ENCODE measurements at places on chromosomes 1 and 21.

- no peak for DNase-seq
These were observed 1.6 kb upstream of the CLSTN1 start for GRCh38 chr1:9825093-9826074.

GRCh38 chr1:204207136-204207616, 6.6 kb downstream of the GOLT1A start:
- DNase-seq = no peak

- DNase-seq = no peak
These were observed 451.1 kb downstream of the RWDD3 start for GRCh38 chr1:95685081-95685480.

- DNase-seq = no peak
These were observed 2.1 kb upstream of the CAPN8 start for GRCh38 chr1:223667484-223668182.

GRCh38 chr1:165543532-165544438, at the start of gene LRRC52:
LRRC52 (plus strand) TSS chr1:165544000; CDS start chr1:165544297, 297 bp downstream.
- no peak for DNase-seq

GRCh38 chr1:116534014-116534739, 36.6 kb downstream of the CD58 start:
- DNase-seq = no peak

DNA sequence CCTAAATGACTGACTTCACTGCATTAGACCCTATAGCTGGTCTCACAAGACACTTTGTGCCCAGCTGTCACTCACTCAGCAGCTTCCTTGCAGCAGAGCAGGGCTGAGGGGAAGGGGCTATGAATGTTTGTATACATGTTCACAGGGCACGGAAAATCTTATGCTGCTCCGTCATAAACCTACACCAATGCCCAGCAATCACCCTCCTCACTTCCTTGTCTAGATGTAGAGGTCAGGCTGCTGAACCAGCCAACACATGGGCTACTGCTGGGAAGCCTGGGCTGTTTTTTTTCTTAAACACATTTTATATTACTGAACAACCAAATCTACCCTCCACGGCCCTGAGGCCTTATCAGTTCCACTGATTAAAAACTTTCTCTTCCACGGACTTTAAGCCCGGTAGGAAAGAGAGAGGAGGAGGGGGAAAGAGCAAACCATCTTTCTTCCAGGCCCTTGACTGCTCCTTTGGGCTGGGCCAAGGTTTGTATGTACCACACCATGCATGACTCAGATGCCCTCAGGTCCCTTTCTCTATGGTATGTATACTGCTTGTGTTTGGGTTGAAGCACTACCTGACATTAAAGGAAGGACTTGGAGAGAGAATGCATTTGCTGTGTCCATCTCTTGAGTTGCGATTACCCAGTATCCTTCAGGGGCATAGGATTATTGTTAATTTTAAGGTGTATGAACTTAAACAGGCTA, 12.7 kb downstream of the MTFR1L start:
- no peak for DNase-seq

DNA sequence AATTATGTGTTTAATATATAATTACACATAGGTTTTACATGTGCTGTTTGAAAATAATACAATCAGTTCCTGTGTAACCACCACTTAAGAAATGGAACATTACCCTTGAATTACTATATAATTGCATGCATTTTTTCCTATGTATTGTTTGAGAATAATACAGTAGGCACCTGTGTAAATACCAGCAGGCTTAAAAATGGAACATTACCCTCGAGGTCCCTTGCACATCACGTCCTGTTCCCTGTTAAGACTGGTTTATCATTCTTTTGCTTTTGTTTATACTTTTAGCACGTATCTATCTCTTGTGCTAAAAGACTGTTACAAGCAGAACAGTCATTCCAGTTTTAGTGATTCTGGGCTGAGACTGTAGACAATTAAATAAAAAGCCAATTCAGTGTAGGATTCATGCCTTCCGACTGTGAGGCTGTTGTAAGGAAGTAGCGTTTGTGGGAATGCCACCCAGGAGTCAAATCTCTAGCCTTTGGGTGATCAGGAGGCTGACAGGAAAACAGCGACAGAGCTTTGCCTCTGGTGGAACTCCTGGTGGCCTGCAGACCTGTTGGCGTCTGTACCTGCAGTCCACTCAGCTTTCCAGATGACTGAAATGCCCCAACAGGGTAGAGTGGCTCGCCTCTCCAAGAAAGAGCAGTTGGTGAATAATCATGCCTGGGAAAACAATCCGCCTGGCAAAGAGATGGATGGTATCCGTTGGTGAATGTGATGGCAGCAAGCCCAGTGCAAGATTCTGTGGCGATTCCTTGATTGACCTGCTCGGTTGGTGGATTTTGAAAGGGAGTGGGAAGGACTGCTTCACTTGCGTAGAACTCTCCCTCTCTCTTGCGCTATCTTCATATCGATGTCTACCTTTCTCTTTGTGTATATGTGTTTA, 58.0 kb downstream of the DISC1 start:
- DNase-seq = no peak

DNA sequence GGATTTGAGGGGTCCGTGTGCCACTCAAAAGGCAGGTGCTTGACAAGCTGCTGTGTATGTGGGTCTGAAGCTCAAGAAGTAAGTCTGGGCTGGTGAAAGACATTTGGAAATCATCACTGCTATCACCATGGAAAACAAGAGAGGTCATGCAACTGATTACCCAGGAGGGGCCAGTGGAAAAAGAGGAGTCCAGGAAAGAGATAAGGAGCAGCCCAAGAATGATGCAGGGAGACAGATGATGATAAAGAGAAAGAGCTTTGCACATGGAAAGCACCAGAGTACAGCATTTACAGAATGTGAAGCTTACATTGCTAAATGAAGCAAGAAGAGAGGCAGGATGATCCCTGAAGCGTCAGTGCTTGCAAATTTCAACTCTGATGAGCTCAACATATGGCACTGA, 203.2 kb downstream of the SETD4 start:
- no peak for DNase-seq

DNA sequence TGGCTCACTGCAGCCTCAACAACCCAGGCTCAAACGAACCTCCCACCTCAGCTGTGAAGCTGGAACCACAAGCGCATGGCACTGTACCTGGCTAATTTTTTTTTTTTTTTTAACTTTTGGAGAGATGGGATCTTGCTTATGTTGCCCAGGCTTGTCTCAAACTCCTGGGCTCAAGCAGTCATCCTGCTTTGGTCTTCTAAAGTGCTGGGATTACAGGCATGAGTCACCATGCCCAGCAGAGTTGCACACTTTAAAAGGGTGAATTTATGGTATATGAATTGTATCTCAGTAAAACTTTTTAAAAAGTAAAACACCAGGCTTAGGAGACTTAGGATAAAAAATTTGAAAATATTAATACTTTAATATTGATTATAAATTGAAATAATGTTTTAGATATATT, 99.1 kb downstream of the CLEC20A start:
- no peak for DNase-seq

DNA sequence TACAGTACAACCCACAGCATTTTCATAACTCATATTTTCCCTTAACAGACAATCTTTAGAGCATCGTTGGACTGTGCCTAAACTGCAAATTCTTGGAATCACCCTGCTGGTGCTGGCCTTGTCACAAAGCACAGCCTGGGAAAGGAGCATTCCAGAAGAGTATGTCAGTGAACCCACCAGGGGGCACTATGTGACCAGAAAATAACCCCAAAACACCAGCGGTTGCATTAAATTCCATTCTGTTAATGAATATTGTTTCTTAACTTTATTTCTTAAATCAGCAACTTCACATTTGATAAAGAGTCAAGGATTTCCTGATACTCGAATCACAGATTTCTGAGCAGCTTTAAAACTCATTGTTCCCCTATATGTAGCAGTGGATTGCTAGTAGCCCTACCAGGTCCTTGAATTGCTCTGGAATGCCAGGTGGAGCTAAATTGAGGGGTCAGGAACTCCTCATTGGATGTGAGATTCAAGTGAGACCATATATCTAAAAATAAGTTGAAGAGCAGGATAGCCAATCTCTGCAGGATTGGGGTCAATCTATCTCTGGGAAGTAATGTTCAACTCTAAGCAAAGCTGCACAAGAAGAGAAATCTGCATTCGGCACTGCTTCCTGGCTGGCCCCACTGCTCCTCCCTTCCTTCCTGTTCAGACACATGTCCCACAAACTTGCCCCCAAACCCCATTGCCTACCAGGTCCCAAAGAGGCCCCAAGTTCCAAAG, 12.7 kb upstream of the RAB4A start:
- DNase-seq = no peak

DNA sequence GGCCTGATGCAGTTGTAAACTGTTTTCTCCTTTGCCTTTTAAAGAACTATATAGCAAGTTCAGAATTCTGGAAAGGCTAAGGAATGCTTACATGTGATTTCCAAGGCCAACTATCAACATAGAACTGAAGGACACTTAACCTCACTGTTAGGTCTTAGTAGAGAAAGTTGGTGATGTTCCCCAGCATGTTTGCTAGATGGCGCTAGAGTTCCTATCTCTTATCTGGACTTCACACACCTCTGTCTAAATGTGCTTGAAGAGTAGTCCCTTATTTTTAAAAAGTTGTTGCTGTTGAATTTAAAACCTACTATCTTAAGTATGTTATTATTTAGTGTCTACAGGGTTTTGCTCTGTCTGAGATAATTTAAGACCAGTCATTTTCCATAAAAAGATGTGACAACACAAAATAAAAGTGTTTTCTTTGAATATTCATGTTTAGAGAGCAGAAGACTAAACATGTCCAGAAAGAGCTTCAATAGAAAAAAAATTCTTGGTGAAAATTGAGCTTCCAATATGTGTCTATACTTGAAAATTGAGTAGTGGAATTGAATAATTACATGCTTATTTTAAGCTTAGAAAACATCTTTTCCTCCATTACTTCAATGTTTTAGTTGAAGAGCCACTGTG, 237.3 kb downstream of the S1PR1 start:
- no peak for DNase-seq

DNA sequence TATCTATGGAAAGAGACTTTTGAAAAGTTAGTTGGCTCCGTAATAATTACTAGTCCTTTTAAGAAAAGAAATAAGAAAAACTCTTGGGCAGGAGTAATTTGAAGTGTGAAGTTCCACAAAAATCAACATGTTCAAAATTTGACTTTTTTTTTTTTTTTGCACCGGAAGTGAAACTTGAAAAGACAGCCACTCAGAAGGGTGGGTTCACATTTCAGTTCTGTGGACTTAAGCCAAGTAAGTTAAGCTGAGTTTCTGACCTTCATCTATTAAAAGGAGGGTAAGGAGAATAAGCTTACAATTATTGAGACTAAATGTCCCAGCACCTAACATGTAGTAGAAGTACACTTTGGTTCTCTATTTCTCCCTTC, 11.0 kb downstream of the RO60 start:
- DNase-seq = no peak

GRCh38 chr1:31952825-31953220, 14.7 kb upstream of the PTP4A2 start:
- no peak for DNase-seq

GRCh38 chr1:247402120-247402675, 13.8 kb upstream of the NLRP3 start:
- no peak for DNase-seq

DNA sequence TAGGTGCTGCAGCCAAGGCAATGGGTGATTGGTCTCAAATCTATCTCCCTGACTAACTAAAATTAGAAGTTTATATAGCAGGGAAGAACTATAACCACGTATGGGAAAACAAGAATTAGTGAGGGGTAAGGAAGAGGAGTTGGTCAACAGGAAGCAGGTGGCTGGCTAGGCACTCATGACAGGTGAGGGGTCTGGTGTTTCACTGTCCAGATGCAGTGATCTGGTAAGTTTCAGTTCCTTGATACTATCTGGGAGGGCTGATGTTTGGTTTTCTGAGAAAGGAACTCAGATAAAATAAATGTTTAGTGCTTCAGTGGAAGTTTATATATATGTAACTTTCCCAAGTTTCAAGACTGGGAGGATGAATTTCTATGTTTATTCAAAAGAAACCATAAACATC, 11.6 kb upstream of the POU2F1 start:
- DNase-seq = no peak

DNA sequence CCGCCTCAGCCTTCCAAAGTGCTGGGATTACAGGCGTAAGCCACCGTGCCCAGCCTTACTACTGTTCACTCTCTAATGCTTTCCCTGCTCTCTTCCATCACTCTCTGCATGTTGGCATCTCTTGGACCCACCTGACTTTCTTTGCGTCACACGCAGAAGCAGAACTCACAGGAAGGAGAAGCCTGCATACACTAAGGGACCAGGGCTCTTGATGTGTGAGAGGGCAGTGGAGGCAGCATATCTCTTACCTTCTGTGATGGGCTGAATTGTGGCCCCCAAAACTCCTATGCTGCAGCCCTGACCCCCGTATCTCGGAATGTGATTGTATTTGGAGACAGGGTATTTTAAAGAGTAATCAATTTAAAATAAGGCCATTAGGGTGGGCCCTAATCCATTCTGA, 26.7 kb upstream of the SLAMF9 start:
- DNase-seq = no peak

DNA sequence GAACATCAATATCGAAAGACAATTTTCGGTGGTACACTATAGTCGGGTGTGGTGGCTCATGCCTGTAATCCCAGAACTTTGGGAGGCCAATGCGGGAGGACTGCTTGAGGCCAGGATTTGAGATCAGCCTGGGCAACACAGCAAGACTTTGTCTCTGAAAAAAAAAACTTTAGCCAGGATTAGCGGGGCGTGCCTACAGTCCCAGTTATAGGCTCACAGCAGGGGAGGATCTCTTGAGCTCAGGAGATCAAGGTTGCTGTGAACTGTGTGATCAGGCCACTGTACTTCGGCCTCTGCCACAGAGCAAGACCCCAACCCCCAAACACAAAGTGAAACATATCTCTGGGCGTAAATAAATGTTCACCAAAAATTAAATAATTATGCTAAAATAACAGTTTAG, 1.6 kb downstream of the TADA1 start:
- no peak for DNase-seq

DNA sequence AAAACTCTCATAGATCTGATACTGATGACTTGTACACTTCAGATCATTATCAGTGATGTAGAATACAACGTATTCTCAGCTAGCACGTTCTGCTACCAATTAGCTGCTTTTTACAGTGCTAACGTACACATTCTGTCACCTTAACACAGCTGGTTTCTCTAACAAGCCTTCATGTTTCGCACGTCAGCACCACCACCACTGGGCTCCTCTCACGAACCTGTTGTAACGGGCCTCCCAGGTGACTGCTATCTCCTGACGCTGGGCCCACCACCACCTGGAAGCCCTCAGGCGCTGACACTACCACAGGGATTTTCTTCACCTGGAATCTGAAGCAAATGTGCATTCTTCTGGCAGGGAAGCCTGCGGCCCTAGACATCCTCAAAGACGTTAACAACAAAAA, 19.8 kb downstream of the TOMM20 start:
- DNase-seq = no peak

GRCh38 chr1:207045453-207045852, 5.6 kb downstream of the YOD1 start:
- DNase-seq = no peak

GRCh38 chr1:228214921-228215662, 7.2 kb downstream of the OBSCN start:
- DNase-seq = no peak

All from cortex of kidney (tissue), 1 donor.